ENCODE measurements at places on chromosomes 4 and X.

DNA sequence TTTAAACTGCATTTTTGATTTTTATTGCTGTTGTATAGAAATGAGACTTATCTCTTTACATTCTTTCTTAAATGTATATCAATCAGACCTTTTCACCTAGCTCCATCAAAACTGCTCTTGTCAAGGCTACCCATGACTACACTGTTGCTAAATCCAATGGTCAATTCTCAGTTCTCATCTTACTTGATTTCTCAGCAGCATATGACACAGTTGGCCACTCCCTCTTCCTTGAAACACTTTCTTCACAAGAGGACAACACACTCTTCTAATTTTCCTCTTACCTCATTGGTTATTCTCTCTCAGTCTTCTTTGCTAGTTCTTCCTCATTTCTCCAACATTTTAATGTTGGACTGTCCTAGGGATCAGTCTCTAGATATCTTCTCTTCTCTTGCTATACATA, 94.1 kb upstream of the CITED1 start:
- no peak for DNase-seq

DNA sequence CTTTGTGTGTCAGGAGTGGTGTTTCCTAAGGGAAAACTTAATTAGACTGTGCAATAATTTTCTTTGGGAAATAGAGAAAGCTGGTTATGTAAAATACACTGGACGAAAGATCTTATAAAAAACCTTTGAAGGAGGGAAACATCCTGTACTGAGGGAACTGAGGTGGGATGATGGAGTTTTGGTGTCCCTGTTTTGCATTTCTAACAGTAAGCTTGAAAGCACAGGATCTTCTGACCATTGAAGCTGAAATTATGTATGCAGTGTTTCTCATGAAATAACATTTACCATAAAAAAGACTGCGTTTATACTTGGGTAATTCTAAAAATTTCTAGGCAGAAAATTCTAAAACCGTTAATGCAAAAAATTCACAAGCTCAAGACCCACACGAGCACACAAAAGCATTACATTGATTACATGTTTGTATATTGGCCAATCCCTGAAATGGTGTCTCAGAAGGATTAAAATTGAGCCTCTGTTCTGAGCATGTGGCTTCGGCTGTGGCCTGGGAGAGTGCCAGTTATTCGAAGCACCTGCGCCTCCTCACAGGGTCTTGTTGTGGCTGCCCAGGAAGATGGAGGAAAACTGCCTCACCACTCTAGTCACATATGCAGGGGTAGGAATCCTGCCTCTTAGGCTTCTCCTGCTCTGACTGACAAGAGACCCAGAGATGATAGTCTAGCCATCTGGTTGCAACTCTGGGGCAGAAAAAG, 49.5 kb downstream of the JADE3 start:
- DNase-seq = no peak

GRCh38 chr4:45621971-45622370, 501.9 kb downstream of the GABRG1 start:
- DNase-seq = no peak

- DNase-seq = no peak
Measured at GRCh38 chr4:140344101-140344500, 29.3 kb upstream of the SCOC start.

- DNase-seq = no peak
Measured at GRCh38 chrX:35166023-35166422, 223.4 kb downstream of the FAM47B start.

DNA sequence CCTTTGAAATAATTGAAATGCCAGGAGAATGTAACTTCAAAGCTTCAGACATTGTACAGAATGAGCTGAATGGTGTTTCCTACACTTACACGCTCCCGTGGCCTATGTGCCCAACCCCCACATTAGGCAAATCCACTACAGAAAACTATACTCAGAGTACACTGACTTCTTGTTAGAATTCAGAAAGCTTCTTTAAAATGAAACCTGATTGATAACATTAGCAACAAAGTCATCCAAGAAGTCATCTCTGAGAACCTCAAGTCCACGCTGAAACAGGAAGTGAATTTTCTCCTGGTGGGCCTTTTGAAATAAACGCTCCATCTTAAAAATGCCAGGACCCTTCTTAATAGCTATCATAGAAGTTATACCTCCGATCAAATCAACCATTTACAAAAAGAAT, 136.3 kb downstream of the TSPAN5 start:
- DNase-seq = no peak

- no peak for DNase-seq
Measured at GRCh38 chr4:1869530-1870327, 1.5 kb upstream of the NSD2 start.

DNA sequence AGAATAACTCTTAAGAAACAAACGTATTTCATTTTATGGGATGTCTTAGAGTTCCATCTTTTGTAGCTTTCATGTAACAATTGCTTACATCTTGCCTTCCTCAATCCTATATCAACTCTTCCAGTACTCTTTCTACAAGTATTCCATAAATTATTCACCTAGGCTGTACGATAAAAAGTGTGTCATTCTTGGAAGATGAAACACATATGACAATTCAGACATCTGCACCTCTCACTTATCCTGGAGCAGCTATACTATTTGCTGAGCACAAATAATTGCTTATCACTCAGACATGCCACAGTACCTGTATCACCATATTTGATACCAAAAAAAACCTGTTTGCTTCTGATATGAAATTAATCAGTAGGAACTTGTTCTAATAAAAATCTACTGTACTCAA, 1.0 kb downstream of the POF1B start:
- DNase-seq = no peak

DNA sequence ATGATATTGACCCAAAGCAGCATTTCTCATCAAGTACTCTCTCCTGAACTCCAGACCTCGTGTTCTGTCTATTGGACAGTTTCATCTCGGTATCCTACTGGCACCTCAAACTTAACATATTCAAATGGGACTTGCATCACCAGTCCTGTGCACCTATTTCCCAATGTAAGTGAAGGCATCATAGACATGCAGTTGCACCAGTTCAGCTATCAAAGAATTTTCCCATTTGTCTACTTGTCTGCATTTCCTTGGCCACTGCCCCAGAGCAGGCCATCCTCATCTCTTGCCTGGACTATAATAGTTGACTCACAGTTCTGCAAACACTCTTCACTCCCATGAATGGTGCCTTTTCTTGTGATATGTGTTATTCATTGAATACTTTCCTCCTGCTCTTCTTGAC, 11.3 kb upstream of the LIMCH1 start:
- no peak for DNase-seq
